ENCODE measurements at places on chromosomes 7 and 10.

- DNase-seq: no peak
Measured at GRCh38 chr10:47241946-47242867, 57.8 kb upstream of the GDF10 start.

GRCh38 chr10:102597131-102597991, 46.9 kb upstream of the TRIM8 start:
- DNase-seq: no peak

DNA sequence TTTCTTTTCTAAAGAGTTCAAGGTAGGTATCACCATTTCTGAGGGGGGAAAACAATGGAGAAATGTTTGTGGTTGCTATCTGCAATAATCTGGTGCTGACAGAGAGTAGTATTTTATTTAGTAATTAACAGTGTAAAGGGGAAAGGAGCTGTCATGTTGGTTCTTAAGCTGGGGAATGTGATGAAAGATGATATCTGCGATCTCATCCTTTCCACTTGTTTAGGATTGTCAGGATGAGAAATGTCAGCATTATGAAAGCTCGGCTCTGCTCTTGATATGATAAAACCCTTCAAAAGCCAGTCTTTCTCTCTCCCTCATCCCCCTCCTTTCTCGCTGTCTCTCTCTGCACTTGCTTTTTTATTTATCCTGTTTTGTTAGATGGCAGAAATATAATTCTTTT, 106.1 kb downstream of the POU6F2 start:
- DNase-seq: no peak

DNA sequence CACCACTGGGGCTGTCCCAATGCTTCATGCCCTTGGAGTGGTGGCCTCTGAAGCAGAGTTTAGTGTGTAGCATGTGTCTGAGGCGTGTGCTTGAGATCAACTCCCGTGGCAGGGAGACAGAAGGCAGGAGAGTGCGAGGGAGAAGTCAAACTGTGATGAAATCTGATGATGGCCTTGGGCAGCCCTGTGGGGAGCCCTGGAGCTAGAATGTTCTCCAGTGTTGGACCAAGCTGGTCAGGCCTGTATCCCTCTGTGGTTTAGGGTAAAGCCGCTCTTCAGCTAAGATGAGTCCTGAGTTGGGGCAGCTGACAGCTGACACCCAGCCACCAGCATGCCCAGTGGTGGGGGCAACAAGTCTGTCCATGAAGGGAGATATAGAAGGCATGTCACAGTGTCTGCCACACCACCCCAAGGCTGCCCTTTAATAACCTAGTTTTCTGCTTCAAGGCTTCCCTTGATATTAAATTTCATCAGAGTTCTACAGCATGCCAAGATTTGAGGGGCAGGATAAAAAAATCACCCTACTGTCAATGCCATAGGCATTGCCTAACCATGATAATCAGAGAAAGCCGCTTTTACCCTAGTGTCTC, 170.5 kb upstream of the SVIL start:
- DNase-seq: no peak

DNA sequence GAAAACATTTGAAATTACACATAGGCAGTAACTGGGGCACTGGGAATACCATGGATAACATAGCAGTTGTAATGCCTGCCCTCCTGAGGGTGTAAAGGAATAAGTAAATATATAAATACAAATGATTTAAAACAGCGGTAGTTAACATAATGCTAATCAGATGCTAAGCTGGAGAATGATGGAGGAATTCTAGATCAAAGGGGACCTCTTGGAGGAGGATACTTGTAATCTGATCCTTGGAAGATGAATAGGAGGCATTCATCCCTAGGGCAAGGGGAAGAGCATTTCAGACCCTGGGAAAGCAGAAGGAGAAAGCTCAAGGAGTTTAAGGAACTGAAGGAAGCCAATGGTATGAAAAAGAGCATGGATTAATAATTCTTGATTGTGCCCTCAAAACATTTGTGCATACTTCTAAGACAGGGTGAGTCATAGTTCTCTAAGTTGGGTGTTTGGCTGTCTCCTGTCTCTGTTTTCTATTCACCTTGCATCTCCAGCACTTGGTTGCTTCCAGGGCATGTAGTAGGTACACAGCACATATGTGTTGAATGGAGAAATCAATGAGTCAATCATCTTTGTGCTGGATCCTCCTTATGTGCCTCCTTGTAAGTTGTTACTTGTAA, 54.8 kb upstream of the PLPP4 start:
- DNase-seq: no peak

DNA sequence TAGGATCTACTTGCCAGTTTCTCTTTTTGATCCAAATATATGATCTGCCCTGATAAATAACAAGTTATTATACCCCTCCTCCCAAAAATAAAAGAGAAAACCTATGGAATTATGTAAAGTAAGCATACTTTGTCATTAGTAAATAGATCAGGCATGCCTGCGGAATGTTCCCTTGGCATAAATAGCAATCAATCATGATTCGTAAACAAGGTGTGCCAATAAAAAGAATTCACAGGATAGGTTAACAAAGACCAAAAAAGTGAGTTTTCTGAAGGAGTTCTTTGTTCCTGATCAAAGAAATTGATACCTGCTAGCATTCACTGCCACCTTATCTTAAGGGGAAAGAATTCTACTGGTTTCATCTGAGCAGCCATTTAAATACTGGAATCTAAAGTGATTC, 11.9 kb downstream of the ITGB1 start:
- no peak for DNase-seq

DNA sequence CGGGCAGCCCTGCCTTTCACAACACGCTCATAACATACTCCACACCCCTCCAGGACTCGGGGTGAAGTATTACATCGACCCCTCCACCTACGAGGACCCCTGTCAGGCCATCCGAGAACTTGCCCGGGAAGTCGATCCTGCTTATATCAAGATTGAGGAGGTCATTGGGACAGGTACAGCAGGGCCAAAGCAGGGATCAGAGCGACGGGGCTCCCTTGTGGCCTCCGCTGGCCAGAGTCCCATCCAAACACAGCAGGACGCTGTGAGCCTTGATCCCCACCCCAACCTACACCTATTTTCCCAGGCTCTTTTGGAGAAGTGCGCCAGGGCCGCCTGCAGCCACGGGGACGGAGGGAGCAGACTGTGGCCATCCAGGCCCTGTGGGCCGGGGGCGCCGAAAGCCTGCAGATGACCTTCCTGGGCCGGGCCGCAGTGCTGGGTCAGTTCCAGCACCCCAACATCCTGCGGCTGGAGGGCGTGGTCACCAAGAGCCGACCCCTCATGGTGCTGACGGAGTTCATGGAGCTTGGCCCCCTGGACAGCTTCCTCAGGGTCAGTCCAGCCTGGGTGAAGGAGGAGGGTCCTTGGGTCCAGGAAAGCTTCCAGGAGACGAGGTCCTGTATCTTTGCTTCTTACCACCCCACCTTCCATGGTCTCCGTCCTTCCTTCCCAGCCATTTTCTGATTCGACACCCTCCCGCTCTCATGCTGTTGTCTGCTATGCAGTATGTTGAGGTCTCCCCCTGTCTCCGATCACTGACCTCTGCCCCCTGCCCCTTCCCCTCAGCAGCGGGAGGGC, 13.5 kb downstream of the EPHB6 start:
- DNase-seq: no peak

- DNase-seq: no peak
Measured at GRCh38 chr7:14622559-14622958, 280.0 kb downstream of the DGKB start.

DNA sequence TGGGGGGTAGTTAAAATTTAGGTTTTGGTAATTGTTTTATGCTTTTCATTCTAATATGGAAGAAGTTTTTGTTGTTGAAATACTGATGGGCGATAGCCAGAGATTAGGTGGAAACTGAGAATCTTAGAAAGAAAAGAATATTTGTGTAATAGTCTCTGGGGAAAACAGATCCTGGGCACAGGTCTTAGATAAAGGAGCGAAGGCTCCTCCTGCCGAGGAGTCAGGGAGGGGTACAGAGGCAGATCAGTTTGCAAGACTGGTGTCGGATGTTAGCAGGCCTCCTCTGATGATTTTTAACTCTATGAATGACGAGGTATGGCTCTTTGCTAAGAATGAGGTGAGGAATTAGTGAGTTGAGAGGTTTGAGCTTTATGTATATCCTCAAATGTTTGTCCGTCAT, 339.7 kb downstream of the HGF start:
- no peak for DNase-seq

- DNase-seq: no peak
Measured at GRCh38 chr7:2111568-2111967, 121.2 kb downstream of the MAD1L1 start.

DNA sequence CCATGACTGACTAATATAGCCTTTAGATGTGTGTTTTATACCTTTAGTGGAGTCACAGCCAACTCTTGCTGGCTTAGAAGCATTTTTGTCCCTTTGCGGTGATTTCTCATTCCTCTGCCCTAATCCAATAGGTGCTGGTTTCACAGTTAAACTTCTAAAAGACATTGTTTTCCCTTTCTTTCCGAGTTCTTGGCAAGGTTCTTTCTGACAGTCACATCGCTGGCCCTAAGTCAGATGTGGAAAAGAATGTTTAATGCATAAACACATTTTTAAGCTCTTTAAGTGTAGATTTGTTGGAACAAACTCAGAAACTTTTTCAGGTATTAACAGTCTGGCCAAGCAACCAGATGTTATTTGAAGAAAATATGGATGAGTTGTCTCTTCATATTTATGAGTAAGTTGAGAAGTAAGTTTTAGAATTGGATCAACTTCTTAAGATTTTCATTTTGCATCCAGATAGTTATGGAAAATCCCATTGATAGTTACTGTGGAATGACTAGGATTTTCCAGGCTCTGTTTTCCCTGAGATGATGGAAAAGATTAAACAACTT, 4.1 kb downstream of the EPDR1 start:
- no peak for DNase-seq

- DNase-seq: no peak
Measured at GRCh38 chr7:41795276-41795833, 92.5 kb upstream of the INHBA start.

- no peak for DNase-seq
Measured at GRCh38 chr7:42035210-42035609, 201.8 kb downstream of the GLI3 start.

DNA sequence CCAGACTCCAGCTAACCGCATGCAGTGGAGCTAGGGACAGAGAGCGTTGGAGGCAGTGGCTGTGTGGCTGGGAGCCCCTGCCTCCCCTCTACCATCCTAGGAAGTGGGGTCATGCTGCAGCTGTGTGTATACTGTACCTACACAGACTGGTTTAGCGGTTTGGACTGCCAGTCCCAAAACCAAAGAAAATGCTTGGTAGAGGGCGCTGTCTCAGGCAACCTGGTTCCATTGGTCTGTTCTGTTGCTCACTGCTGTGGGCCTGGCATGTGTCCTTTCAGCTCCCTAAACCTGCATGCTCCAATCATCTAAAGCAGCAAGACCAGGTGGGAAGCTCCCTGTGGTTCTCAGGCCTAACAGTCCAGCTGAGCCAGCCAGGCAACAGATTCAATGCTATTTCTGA, 4.5 kb downstream of the RBP4 start:
- DNase-seq: no peak

DNA sequence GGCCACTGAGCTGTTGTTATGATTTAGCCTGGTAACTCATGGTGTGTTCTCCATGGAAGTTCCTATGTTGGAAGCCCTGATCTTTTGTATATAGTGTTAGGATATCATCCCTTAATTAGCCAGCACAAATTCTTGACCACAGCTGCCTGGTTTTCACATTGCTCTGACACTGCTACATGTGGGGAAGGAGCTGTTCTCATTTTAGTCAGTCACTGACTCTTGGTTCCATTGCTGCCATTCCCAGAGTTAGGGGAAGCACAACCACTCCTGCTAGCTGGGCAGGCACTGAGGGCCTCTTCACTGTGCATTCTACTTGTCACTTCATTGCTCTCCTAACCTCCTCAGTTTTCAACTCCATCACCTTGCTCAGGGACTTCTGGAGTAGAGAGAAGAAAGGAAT, 98.4 kb upstream of the GJD4 start:
- no peak for DNase-seq

DNA sequence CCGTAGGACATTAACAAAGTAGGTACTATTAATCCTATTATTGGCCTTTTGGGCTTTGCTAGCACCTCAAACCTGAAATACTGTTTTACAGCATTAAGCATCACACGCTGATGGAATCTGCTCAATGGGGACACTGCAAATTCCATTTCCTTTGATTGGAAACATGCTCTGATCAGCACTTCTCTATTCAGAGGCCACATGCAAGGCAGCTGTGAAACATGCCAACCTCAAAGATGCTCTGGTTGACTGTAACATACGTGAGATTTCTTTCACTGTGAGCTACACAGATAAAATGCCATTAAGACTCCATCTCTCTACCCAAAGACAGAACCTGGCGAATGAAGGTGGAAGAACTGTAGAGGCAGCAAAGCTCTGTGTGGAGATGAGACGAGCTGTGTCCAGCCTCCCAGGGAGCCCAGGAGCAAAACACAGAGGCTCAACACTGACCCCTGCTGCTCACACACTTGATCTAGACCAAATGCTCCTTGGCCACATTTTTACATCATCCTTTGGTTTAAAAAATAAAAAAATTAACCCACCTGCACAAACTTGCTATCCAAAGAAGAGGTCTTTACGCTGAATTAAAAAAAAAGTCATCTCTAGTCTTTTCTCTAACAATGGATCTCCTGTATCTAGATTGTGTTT, 8.0 kb downstream of the RSU1 start:
- peak; percentile 44 for DNase-seq

- DNase-seq: no peak
Measured at GRCh38 chr7:40403703-40404476, 269.1 kb downstream of the SUGCT start.

DNA sequence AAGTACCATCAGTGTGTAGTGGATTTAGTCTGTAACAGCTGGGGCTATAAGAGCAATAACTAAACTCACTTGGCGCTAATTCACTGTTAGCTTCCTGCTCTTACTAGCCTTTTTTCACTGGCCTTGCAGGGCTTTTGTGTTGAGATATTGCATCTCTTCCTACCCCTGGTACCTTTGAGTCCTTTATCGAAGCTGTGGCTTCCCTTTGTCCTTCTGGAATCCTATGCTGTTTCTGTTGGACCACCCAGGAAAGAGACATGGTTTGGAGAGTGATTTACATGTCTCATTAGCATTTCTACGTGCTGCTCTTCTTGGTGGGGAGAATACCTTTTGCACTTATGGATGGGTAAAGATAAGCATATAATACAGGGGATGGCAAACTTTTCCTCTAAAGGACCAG, 103.8 kb downstream of the MLLT10 start:
- DNase-seq: no peak

- no peak for DNase-seq
Measured at GRCh38 chr7:132756484-132756990, 180.3 kb upstream of the PLXNA4 start.

DNA sequence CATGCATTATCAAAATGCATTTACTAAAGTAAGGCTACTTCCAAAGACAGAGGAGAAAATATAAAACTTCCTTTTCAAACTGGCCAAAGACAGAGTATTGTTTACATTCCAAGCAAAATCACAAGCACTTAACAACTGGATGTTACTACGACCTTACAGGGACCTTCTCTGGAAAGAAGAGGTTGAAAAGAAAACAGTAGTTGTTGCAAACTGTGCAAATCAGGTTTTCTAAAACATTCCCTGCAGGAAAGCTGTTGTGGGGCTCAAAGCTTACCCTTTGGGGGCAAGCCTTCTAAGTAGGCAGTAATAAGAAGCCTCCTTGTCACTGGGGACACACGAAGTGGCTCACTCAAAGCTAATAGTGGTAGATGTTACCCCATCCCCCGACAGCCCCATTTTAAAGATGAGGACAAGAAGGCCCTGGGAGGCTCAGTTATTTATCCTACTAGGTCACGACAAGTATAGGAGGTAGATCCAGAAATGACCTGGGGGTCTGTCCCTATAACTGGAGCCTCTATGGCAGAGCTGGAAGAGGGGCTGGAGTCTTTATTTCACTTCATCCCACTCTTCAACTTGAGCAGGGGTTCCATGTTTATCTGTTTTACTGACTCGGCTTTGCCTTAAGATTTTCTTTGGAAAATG, 46.6 kb downstream of the ATXN7L1 start:
- no peak for DNase-seq
